ENCODE measurements at places on chromosomes 12 and 14. TPM values are rescaled to one million over a fixed set of nuclear protein-coding genes. Genes with fewer than 3 reads are reported as not detected.
A peak's percentile ranks its signal among the peaks of the same experiment; 100 is the strongest.

The AGAP2 gene
- total RNA-seq = 26.7 TPM

The GRIP1 gene
- total RNA-seq = 2.2 TPM

The SPIC gene
- total RNA-seq = not detected

The HOXC5 gene
- not detected for total RNA-seq

The FOXN4 gene
- not detected for total RNA-seq

The KRT73 gene
- 1.4 TPM for total RNA-seq

The RTL1 gene
- not detected for total RNA-seq

The RFX4 gene
- total RNA-seq = not detected

DNA sequence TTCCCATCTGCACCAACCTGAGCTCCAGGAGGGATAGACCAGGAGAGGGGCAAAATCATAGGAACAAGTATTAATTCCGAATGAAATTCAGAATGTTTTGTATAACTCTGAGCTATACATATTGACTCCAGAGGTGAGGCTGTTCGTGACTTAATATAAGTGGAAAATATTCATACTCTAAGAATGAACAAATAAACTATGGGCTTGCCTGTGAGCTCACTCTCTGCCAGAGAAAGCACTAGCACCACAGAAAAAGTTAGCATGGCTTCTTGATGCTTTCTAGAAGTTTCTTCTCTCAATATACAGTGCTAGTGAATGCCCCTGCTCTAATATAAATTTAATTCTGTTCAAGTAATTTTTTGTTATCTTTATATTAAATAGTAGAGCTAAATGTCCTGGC is 1536.4 kb upstream of the FLRT2 start:
- no peak overlapping the region for H3K4me3 ChIP-seq
- no peaks in the 10 kb centered on the region for H3K4me1 ChIP-seq
- no peaks in the 10 kb centered on the region for H3K27me3 ChIP-seq
- H3K27ac ChIP-seq = no peak overlapping the region

- no peak overlapping the region for H3K4me3 ChIP-seq
- no peaks in the 10 kb centered on the region for H3K36me3 ChIP-seq
- DNase-seq = no peak
- H3K27me3 ChIP-seq = no peaks in the 10 kb centered on the region
- H3K4me1 ChIP-seq = no peaks in the 10 kb centered on the region
Measured at GRCh38 chr12:2463719-2464118, 331.1 kb upstream of the FKBP4 start.

- H3K27me3 ChIP-seq = no peaks in the 10 kb centered on the region
- no peak for DNase-seq
- no peak overlapping the region for H3K4me3 ChIP-seq
- H3K4me1 ChIP-seq = peaks cover 31% of the 10 kb centered on the region
- H3K27ac ChIP-seq = no peak overlapping the region
- H3K36me3 ChIP-seq = peaks cover 2% of the 10 kb centered on the region
Measured at GRCh38 chr12:106769546-106769945, 4.9 kb upstream of the RIC8B start.

DNA sequence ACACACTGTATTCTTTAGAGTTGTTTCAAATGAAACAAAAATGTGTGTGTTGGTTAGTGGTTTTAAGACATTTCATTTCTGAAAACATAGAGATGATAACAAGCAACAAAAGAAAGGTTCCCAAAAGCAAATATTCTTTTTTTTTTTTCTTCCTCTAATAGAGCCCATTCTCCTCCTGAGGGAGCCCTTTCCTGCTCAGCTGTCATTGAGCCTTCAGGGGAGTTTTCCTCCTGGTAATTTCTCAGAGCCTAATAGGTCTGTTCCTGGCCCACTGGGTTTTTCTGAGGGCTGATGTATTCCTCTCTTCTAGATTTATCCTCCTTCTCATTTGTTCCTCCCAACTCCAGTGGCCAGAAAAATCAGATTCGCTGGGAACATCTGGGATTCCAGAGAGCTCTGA is 654.5 kb downstream of the NOVA1 start:
- no peaks in the 10 kb centered on the region for H3K36me3 ChIP-seq
- no peaks in the 10 kb centered on the region for H3K27me3 ChIP-seq
- no peak overlapping the region for H3K4me3 ChIP-seq
- H3K4me1 ChIP-seq = no peaks in the 10 kb centered on the region

DNA sequence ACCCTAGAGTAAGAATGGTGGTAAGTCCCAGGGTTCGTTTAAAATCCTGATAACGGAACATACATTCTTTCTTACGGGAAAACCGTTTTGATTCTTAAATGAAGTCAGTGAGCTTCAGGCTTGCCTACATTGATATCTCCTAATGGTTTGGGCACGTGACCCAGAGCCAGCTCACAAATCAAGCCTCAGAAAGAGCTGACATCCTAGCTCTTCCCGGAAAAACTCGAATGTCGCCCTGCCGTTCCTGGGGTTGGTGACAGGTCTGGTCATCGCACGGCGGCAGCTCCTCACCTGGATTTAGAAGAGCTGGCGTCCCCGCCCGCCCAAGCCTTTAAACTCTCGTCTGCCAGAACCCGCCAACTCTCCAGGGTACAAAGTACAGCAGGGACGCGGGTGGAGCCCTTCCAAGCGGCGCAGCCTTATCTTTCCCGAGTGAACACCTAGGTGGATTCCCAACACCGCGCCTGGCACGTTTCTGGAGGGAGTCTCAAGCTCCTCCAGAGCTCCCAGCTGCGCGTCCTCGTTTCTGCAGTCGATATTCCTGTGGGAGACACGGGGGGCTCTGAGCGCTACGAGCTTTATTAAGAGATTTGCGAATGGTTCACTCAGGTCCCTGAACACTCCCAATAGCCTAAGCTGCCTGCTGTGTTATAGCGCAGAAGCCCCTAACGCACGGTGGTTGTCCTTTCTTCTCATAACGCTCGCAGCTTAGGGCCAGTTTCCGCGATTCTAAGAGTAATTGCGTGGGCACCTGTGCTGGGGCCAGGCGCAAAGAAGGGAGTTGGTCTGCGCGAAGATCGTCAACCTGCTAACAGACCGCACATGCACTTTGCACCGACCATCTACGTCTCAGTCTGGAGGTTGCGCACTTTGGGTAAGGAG is at the start of gene SSTR1:
Gene SSTR1, plus strand, starts transcription at position 169 of the 882 bp plus-strand sequence. CDS start 1,486 bp downstream, outside the sequence.
- peaks cover 29% of the 10 kb centered on the region for H3K4me1 ChIP-seq
- peaks cover 59% of the 10 kb centered on the region for H3K27me3 ChIP-seq
- H3K27ac ChIP-seq = no peak within 1 kb of the TSS
- DNase-seq = peak; percentile 6
- no peaks in the 10 kb centered on the region for H3K36me3 ChIP-seq
- H3K4me3 ChIP-seq = peak within 1 kb of the TSS; percentile 41

GRCh38 chr12:45184147-45184963 is 31.5 kb upstream of the ANO6 start:
- no peaks in the 10 kb centered on the region for H3K4me1 ChIP-seq
- no peak overlapping the region for H3K4me3 ChIP-seq
- peaks cover 4% of the 10 kb centered on the region for H3K36me3 ChIP-seq
- no peak overlapping the region for H3K27ac ChIP-seq
- no peak for DNase-seq

DNA sequence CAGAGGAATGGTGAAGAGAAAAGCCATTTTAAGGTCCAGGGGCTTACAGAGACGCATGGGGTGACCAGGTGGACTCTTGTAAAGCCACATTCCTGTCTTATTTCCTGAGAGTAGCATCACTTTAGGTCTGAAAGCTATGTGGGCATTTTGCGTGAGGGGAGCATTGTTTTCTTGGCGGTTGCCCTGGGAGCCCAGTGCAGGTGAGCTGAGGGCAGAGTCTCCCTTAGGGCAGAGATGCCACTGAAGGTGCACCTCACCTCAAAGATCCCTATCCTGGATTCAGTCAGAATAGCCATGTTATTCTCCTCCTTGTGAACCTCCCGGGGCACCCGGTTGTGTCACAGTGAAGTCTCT is 12.4 kb downstream of the GLRX5 start:
- H3K4me3 ChIP-seq = no peak overlapping the region
- H3K27me3 ChIP-seq = no peaks in the 10 kb centered on the region
- DNase-seq = no peak
- H3K4me1 ChIP-seq = peaks cover 10% of the 10 kb centered on the region
- H3K27ac ChIP-seq = no peak overlapping the region

GRCh38 chr14:99030454-99030853 is 241.5 kb downstream of the BCL11B start:
- no peaks in the 10 kb centered on the region for H3K36me3 ChIP-seq
- H3K4me1 ChIP-seq = peaks cover 3% of the 10 kb centered on the region
- H3K4me3 ChIP-seq = no peak overlapping the region
- no peak overlapping the region for H3K27ac ChIP-seq

- peaks cover 3% of the 10 kb centered on the region for H3K4me1 ChIP-seq
- H3K36me3 ChIP-seq = peaks cover 9% of the 10 kb centered on the region
- no peak for DNase-seq
- H3K27ac ChIP-seq = no peak overlapping the region
- H3K27me3 ChIP-seq = no peaks in the 10 kb centered on the region
Measured at GRCh38 chr12:124401704-124402221, 106.9 kb downstream of the RFLNA start.

DNA sequence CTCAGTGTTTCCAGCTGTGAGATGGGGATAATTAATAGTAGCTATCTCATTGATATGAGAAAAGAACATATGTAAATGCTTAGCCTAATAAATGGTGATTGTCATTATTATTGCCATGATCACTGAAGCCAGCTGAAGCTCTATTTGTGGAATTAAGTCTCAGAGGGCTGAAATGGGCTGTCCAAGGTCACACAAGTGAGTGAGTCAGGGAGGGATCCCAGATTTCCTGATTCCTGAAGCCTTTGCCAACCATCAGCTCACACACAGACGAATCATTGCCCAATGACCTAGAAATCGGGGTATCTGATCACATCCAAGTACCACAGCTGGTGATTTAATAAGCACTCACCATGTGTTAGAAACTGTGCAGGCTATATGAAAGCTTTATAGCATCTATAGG is 21.6 kb upstream of the TMEM229B start:
- DNase-seq = no peak
- no peak overlapping the region for H3K4me3 ChIP-seq
- H3K36me3 ChIP-seq = no peaks in the 10 kb centered on the region
- H3K27me3 ChIP-seq = no peaks in the 10 kb centered on the region

DNA sequence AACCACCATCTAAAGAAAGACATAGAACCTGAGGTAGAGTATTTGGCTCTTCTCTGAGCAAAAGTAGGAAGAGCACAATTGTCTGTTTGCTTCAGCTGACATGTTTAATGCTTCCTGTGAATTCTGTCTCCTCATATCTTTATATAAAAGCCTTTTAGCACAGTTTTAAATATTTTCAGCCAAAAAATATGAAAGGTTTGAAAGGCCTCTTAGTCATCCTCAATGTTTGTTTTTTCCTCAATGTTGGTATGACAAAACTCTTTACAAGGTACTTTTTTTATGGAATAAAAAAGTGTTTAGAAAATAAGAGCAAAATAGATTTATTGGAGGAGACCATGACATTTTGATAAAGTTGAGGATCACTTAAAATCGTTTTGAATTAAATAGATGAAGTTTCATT is 360.9 kb downstream of the NAV3 start:
- no peak for DNase-seq
- no peaks in the 10 kb centered on the region for H3K27me3 ChIP-seq
- H3K4me3 ChIP-seq = no peak overlapping the region
- no peaks in the 10 kb centered on the region for H3K4me1 ChIP-seq

DNA sequence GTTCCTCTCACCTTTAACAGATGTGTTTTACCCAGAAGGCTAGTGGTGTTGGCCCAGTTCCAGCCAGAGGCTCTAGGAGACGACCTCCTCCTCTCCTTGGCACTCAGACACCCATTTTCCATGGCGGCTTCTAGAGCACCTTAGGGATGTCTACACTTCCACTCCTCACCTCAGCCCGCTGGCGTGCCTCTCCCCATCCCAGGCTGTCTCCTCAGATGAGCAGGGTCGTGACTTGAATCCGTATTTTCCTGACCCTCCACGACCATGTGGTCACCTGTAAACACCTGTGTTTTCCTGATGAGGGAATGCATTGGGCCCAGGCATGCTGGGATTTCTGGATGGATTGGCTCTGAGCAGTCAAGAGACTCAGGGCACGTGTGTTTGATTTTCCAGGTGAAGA is 21.8 kb upstream of the RIN3 start:
- peaks cover 2% of the 10 kb centered on the region for H3K4me1 ChIP-seq
- no peak overlapping the region for H3K27ac ChIP-seq
- H3K36me3 ChIP-seq = no peaks in the 10 kb centered on the region
- H3K27me3 ChIP-seq = no peaks in the 10 kb centered on the region
- H3K4me3 ChIP-seq = no peak overlapping the region

- H3K27ac ChIP-seq = no peak overlapping the region
- H3K4me3 ChIP-seq = no peak overlapping the region
- DNase-seq = no peak
- no peaks in the 10 kb centered on the region for H3K36me3 ChIP-seq
Measured at GRCh38 chr14:101008631-101009336, 105.3 kb upstream of the RTL1 start.

DNA sequence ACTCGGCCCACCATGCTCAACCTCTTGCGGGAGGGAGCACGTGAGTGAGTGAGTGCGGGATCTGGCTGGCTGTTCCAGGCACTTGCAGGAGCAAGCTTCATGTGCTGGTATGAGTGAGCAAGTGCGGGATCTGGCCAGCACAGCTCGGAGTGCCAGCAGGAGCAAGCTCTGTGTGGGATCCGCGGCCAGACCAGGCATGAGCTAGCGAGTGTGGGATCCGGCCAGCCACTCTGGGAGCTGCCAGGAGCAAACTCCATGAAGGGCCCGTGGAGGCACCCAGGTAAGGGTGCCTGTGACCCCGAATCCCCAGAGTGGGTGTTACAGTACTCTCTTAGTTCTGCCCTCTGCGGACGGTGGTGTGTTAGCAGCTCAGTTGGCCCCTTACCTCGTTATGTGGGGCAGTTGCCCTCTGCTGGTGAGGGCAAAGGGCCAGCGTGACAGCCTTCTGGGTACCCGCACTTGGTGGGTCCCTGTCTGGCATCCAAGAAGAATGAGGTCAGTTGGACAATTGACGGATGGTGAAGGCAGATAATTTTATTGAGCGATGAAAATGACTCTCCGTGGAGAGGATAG is 38.3 kb downstream of the RAD51B start:
- no peak overlapping the region for H3K4me3 ChIP-seq
- no peaks in the 10 kb centered on the region for H3K27me3 ChIP-seq
- no peak for DNase-seq
- H3K4me1 ChIP-seq = peaks cover 14% of the 10 kb centered on the region

- DNase-seq = peak; percentile 92
- no peaks in the 10 kb centered on the region for H3K27me3 ChIP-seq
- peaks cover 55% of the 10 kb centered on the region for H3K4me1 ChIP-seq
- H3K36me3 ChIP-seq = peaks cover 3% of the 10 kb centered on the region
- peak overlapping the region; percentile 96 for H3K27ac ChIP-seq
Measured at GRCh38 chr14:31026450-31027235, 464 bp upstream of the STRN3 start.

DNA sequence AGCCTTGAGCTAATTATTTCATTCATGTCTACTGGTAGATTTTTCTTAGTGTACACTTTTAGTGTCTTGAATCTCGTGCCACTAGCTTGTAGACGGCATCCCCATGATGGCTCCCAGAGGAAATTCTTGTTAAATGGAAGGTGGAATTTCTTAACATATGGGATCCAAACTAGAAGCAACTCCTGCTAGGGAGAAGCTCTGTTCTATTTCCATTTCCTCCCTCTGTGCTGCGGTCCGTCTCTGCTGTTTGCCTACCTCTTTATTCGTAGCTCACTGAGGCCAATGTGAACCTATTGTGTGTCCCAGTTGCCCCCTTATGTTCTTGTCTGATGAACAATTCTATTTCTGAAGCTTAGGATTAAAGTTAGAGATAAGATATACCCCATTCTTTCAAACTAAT is 588 bp downstream of the PIK3C2G start:
- H3K36me3 ChIP-seq = no peaks in the 10 kb centered on the region
- no peak overlapping the region for H3K27ac ChIP-seq
- no peaks in the 10 kb centered on the region for H3K4me1 ChIP-seq
- DNase-seq = no peak
- no peak overlapping the region for H3K4me3 ChIP-seq

All from activated naive CD4-positive, alpha-beta T cell treated with anti-CD3 and anti-CD28 coated beads for 36 hours (primary cell).